ENCODE measurements at places on chromosomes 1 and 21. TPM values are rescaled to one million over a fixed set of nuclear protein-coding genes. Genes with fewer than 3 reads are reported as not detected.

The GPR157 gene
- total RNA-seq = 19.4 TPM

DNA sequence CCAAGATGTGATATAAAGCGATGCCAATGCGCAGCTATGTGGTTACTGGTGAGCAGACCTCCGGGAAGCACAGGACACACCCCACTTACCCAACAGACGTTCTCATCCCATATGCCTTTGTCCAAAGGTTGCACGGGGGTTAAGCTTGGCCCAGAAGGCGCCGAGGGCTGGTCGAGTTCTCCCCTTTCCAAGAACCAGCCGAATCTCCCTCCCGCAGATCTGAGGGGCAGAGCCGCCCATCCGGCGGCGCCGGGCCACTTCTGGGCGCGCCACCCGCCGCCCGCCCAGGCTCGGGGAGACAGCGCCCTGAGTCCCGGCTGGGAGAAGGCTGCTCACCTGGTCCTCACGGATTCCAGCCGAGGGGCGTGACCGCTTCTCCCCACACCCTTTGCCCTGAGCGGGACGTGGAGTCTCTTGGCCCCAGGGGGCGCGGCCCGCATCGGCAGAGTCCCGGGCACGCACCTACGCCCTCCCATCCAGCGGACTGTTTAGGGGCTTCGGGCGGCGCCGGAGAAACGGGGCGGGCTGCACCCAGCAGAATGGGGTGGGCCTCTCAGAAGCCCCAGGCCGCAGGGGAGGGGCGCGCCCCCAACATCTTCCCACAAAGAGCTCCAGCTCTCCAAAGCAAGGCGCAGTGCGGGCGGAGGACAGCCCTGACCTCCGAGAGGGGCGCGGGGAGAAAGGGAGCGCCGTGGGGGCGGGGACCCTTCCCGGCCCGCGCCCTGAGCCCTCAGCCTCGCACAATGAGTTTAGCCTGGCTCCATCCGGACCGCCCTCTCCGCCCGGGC, 615 bp downstream of the GPR161 start:
- no peak for DNase-seq

The GJA8 gene
- total RNA-seq = not detected

DNA sequence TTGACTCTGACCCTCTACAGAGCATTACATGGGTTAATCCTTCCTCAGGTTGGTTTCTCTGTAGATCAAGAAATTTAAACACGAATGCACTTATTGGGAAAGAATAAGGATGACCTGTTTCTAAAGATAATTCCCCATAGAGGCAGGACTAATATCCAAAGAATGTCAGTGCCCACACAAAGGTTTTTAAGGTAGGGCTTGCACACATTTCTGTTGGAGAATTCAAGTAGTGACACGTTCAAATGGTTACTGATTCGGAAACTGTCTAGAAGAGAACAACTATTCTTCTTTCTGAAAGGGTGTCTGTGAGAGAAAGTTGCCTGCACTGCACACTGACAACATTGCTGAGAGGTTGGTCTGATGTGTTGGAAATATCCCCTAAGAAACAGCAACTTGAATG, 167.3 kb downstream of the ZNF326 start:
- DNase-seq = no peak

The C1orf226 gene
- total RNA-seq = 2.7 TPM

Measured in vagina (tissue), 2 donors.